PC-9 (cell line): ENCODE measurements at places on chromosomes 2 and 18. TPM values are rescaled to one million over a fixed set of nuclear protein-coding genes. Genes with fewer than 3 reads are reported as not detected.

The GRB14 gene
- total RNA-seq: 2.8 and 3.4 TPM in 2 replicates

The SGPP2 gene
- total RNA-seq: 0.57 and 1.1 TPM in 2 replicates

The GCG gene
- not detected in 2 replicates for total RNA-seq

The NHEJ1 gene
- total RNA-seq: 9.8 and 11.2 TPM in 2 replicates

The TCF23 gene
- total RNA-seq: not detected in 2 replicates

The COL4A4 gene
- 5.6 and 6.0 TPM in 2 replicates for total RNA-seq

The RIT2 gene
- not detected in 2 replicates for total RNA-seq

The FAM237A gene
- total RNA-seq: not detected in 2 replicates

The LIPT1 gene
- total RNA-seq: 10.3 and 11.6 TPM in 2 replicates

The CHRNG gene
- total RNA-seq: not detected in 2 replicates

The THSD7B gene
- not detected in 2 replicates for total RNA-seq

The OTOF gene
- total RNA-seq: not detected in 2 replicates

The RUFY4 gene
- total RNA-seq: not detected in 2 replicates

The RRM2 gene
- total RNA-seq: 90.4 and 105 TPM in 2 replicates

The CCDC178 gene
- total RNA-seq: not detected in 2 replicates
